Head of caudate nucleus (tissue), 42 donors: ENCODE measurements at places on chromosomes 3 and 15.

- no peak for DNase-seq
Observed at GRCh38 chr3:44080474-44081072, 161.1 kb upstream of the TOPAZ1 start.

DNA sequence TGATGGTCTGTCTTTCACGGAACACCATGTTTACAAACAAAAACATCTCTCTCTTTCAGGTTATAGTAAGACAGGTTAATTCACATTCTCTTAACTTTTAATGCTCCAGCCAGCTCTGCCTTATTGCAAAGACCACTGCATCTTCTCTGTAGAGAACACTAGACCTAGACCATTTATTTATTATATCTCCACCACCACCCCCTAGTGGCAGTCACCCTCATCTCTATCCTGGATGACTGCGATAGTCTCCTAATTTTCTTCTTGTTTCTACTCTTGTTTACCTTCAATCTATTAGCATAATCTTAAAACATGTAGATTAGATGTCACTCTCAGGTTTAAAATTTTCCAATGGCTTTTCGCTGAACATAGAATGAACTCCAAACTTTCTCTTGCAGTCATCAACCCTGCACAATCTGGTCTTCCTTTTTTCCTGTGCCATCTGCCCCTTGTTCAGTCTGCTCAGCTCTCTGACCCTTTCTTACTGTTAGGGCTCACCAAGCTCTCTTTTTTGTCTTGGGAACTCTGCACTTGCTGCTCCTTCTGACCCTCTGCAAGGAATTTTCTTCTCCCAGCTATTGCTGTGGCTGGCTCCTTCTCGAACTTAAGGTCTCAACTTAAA, 155.6 kb downstream of the SQOR start:
- no peak for DNase-seq

- no peak for DNase-seq
Observed at GRCh38 chr3:9153904-9154619, 95.4 kb downstream of the SRGAP3 start.

GRCh38 chr15:43204016-43204901, 16.6 kb downstream of the EPB42 start:
- peak; percentile 13 for DNase-seq

- no peak for DNase-seq
Observed at GRCh38 chr3:105827959-105828358, 40.9 kb downstream of the CBLB start.

- no peak for DNase-seq
Observed at GRCh38 chr3:19931767-19932188, 2.2 kb downstream of the EFHB start.

DNA sequence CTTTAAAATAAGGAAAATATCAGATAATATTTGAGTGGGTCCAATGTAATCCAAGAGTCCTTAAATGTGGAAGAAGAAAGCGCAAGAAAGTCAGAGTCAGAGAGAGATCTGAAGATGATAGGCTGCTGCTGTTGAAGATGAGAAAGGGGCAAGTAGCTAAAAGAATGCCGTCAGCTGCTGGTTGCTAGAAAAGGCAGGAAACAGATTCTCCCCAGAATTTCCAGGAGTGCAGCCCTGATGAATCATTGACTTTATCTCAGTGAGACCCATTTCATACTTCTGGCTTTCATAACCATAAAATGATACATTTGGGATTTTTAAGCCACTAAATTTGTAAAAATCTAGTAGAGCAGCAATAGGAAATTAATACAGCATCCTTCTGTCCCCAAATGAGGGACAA, 7.5 kb upstream of the CHMP2B start:
- no peak for DNase-seq

DNA sequence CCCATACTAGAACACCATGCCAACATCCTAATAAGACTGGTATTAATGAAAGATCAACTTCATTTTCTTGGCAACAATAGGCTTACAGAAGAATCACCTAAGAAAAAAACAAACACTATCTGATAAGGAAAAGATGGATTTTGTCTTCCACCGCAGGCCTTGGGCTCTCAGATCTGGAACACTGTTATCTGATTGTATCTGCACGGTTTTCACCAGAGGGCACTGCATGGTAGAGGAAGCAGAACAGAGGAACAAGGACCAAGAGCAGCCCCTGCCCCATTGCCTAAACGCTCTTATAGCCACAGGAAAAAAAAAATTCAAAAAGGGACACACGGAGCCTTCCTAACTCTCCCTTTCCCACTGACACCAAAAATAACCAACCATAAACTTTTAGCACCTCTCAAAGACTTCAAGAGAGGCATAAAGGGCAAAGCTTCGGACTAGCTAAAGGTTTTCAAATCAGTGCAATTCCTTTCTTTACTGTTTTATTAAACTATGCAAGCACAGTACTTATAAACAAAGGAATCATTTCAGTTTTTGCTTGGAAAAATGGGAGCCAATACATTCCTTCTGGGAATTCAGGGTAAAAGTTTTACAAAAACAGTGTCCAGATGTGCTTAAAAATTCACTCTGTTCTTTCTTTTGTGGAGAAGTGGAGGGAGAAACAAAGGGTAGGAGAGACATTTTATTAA, 23.3 kb downstream of the IL17RD start:
- DNase-seq: no peak

GRCh38 chr3:189195302-189195701, 23.5 kb downstream of the TPRG1 start:
- no peak for DNase-seq

- DNase-seq: no peak
Observed at GRCh38 chr3:156472684-156473083, 82.2 kb downstream of the SSR3 start.

DNA sequence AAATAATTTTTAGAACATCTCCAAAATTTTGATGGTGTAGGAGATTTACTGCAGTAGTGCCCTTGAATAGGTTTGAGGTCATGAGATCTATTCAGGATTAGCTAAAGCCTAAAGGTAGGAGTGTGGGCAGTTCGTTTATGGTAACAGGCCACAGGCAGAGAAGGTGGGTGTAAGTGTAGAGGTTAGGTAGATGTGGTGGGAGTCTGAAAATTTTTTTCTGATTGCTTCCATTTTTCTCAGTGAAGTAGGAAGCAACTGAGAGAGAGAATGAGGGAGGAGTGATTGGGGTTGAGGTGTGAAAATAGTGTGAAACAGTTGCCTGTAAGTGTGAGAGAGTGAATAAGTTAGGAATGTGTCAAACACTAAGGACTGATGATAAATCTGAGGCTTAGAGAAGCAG, 2.2 kb upstream of the ELL3 start:
- no peak for DNase-seq

DNA sequence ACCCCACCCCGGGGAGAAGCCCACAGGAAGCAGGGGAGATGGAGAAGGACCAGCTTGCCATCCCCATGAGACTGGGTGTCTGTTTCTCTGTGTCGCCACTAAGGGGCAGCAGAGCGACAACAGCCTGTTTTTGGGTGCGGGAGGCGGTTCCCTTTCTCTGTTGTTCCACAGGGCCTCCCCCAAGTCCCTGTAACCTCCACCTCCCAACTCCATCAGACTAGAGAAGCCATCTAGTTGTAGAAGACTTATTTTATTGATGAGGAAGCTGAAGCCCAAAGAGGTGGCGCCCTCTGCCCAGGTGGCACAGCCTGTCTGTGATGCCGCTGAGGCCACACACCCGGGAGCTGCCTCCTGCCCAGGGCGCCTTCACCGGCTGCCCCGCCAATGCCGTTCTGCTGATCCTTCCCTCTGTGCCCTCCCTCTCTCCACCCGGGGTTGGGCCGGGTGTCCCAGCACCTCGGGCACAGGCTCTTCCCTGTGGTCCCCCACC, 3.9 kb upstream of the CCDC9B start:
- peak; percentile 75 for DNase-seq

DNA sequence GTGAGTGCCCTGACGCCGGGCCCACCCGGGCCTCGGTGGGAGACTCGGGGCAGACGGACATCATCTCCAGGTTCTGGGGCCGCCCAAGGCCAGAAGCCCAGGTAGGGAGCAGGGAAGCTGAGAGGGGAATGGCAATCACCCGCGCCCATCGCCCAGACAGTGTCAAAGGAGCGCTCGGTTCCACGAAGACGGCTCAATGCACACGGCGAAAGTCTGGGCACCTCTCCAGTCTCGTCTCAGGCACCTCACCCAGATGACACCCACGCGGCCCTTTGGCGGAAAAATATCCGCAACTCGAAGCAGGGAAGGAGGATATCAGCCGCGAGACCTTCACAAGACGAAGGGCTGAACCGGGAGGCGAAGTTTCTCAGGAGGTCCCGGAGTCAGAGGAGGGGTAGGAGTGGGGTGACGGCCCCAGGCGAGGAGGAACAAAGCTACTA, 916 bp downstream of the IL17RD start:
- peak; percentile 14 for DNase-seq

DNA sequence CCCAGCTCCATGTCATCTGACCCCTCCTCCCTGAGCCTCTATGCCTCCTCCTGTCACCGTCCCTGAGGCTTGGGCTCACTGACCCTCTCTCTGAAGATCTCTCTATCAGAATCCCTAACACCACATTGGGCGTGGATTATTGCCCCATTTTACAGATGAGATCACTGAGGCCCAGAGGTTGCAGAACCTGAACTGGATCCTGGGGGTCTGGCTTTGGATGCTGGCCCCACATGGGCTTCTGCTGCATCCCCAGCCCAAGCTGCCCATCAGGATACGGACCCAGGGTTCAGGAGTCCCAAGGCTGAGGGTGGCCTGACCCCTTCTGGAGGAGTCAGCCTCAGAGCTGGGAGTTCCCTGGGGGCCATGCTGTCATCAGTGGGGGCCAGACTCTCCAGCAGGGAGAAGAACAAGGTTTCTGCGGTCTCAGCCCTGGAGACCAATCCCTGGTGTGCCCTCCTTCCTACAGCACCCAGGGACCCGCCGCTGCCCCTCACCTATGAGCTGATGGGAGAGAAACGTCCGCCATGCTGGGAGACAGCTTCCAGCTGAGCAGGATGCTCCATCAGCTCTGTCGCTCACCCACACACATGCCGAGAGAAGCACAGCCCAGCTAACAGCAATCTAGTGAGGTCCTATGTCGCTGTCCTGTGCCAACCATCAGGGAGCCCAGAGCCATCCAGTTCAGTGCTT, 273.1 kb downstream of the UACA start:
- no peak for DNase-seq

DNA sequence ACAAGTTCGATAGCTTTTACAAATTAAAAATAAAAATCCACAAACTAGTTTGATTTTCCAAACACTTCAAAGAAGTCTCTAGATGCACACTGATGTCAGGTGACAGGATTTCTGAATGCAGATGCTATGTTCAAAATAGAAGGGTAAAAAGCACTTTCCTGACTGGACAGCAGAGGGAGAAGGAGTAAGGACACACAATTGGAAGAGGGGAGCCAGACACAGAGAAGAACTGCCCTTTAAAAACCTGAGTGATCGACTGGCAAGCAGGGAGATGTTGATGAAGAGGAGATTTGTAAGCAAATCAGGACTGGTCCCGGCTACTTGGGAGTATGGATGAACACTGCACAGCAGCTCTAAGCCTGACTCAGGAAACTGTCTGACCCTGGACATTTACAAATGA, 612.8 kb downstream of the MAGI1 start:
- DNase-seq: no peak

DNA sequence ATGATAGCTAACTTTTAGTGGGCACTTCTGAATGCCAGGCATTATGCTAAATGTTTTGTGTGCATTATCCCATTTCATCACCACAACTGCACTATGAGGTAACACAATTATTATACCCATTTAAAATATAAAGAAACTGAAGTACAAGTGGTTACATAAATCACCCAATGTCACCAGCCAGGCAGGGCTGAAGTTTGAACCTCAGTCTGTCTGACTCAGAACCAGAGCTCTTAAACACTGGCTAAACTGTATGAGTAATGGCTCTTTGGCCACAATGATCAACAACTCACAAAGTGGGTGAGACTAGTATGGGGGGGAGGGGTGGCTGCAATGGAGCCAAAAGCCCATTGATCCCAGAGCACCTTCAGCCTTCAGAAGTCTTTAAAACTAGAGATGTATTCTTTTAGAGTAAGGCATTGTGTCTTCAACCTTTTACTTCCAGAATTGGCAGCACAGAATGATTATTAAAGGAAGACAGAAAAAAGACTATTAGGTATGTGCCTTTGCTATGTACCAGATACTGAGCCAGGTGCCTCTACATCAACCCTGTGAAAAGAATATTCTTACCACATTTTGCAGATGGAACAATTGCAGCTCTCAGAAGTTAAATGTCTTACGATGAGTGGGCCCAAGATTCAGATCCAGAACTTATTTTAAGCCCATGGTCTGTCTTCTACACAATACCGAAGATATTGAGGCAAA, 166.9 kb downstream of the UACA start:
- no peak for DNase-seq

DNA sequence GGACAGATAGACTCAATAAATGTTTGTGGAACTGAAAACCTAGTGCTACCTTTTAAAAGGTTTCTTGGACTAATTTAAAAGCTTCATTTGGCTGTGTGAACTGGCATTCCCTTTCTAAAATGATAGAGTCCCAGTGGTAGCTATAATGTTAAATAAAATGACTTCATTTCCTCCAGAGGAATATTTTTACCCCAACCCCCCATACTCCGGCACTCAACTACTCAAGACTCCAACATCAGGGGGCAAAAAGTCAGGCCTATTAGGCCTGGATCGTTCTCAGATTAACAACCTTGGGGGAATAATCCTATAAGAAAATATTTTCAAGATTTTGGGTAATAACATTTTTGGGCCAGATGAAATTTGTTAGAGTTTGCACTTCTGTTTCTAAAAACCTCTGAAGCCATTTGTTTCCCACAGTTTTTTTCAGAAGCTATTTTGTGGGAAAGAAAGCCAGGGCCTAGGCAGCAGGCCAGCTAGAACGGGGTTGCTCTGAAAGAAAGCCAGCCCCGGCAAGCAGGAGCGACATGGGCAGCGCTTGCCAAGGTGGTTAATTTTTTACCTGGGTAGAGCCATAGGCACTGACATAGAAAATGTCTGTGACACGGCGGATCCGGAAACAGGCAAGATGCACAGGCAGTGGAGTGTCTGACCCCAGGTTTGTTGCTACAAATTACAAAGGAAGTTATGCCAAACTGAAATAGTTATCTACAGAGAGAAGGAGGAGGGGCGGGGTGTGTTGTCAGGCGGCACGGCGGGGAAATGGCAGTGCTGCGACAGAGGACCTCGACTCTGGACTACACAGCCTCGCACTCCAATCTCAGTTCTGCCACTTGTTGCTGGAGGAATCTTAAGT, 84.6 kb downstream of the MAGI1 start:
- no peak for DNase-seq

DNA sequence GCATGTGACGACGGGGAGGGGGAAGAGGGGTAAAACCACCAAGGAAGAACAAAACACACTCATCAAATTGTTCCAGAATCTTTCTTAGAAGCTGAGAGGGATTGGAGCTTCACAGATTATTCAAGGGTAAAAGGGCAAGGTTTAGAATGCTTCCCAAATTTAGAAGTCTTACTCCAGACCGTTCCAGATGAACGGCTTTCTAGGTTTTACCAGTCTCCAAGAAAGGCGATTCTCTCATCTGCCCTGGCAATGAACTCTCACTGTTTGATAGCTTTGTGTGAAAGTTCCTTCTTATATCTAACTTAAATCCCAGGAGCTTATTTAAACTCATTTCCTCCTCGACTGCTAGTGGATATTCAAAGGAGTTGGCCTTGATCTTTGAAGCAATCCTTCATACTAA, 124.3 kb upstream of the PRICKLE2 start:
- DNase-seq: no peak

- DNase-seq: no peak
Observed at GRCh38 chr3:57755368-57755675, 787 bp upstream of the SLMAP start.
